PC-3 (cell line): ENCODE measurements at places on chromosomes 11 and 22. TPM values are rescaled to one million over a fixed set of nuclear protein-coding genes. Genes with fewer than 3 reads are reported as not detected.
A peak's percentile ranks its signal among the peaks of the same experiment; 100 is the strongest.

DNA sequence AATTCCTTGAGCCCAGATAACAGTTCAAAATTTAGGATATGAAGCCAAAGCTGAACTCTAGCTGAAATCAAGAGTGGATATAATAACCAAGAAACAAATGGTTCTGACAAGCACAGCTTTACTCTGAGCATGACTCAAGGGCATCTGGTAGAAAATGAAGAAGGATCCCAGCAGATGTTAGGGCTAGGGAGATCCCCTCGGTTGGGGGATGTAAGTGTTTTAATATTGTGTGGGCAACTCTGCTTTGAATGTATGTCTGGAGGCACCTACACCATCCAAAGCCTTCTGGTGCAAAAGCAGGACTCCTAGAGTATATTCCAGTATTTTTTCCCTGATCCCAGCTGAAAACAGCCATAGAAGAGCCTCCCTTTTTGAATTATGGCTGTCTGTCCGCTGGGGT lies 61.7 kb downstream of the FLI1 start:
- 0 out of 2 replicates have a peak, but pooled peaks cover 7% of the 10 kb centered on the region for H3K27me3 ChIP-seq
- H3K4me3 ChIP-seq: no peak overlapping the region

DNA sequence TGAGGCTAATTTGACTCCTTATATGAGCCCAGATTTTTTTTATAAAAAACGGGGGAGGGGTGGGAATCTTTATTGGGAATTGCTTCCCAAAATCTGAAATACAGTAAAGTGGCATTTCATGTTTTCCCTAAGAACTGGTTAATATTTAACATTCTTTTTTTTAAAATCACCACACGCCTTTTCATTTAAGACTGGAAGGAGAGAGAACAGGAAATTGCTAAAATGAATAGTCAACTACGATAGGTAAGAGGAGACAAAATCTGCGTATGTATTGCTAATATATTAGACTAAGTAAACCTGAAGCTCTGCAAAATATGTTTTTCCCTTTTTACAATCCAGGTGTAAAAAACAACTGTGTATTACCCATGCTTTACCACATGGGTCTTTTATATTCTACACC lies 57.0 kb downstream of the SOX6 start:
- no peaks in the 10 kb centered on the region for H3K36me3 ChIP-seq
- H3K4me1 ChIP-seq: no peaks in the 10 kb centered on the region
- no peak overlapping the region for H3K27ac ChIP-seq
- DNase-seq: no peak
- no peak overlapping the region for H3K4me3 ChIP-seq

DNA sequence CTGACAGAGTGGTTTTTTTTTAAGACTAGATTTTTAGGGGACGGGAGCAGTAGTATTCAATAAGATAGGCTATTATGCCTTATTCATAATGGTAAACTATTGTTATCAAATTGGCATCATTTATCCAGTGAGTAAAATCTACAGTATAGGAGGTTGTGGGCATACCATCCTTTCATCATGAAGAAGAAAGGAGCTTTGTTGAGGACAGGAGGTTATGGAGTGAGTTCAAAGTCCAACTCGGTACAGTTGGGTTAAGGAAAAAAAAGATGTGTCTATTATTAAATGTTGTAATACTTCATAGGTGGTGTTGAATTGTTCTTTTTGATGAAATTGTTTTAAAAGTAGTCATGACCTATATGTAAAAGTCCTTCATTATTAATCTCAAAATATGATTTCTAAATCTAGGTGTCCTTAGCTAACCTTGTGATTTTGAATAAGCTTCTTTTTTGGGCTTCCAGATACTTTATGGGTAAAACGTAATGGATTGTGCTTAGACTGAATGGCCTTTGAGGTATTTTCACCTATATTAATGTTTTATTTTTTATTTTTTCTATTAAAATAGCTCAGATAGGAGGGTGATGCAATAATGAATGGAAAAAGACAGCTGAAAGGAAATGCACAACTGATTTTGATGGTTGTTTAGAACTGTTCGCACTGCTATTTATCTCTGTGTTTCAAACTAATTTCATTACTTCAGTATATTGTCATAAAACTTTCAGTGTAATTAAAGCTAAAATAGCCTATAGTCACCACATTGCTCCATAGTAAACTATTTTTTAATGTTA lies 15.3 kb upstream of the CNTF start:
- no peak for DNase-seq
- H3K4me3 ChIP-seq: no peak overlapping the region
- H3K4me1 ChIP-seq: peaks cover 11% of the 10 kb centered on the region
- no peaks in the 10 kb centered on the region for H3K27me3 ChIP-seq

- no peaks in the 10 kb centered on the region for H3K27me3 ChIP-seq
- no peak for DNase-seq
- no peaks in the 10 kb centered on the region for H3K36me3 ChIP-seq
- no peak overlapping the region for H3K4me3 ChIP-seq
Measured at GRCh38 chr11:44581246-44581645, 15.8 kb downstream of the CD82 start.

GRCh38 chr11:66238786-66239413 lies 29.5 kb upstream of the RAB1B start:
- no peaks in the 10 kb centered on the region for H3K4me1 ChIP-seq
- no peaks in the 10 kb centered on the region for H3K27me3 ChIP-seq
- no peak overlapping the region for H3K4me3 ChIP-seq

- H3K4me1 ChIP-seq: peaks cover 9% of the 10 kb centered on the region; the same call in 1 of the 2 replicates
- peak; percentile 51 for DNase-seq
- no peak overlapping the region for H3K27ac ChIP-seq
- no peaks in the 10 kb centered on the region for H3K27me3 ChIP-seq
- no peaks in the 10 kb centered on the region for H3K36me3 ChIP-seq
- no peak overlapping the region for H3K4me3 ChIP-seq
Measured at GRCh38 chr22:19085233-19085718, 36.9 kb downstream of the DGCR2 start.

DNA sequence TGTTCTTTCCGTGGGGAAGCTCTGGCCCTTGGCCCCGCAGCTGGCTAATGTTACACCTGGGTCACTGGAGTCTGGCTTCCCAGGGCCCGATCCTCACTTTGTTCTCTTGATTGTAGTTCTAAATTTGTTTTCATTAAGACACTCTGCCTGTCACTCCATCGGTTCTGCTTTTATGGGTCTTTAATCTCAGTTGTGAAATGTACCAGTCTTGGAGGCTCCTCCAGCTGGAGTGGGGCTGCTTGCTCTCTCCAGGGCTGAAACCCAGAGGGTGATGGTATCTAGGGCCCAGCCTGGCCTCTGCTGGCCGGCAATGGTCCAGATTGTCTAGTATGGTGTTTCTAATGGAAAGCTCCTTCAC lies 352.9 kb downstream of the TENM4 start:
- H3K27me3 ChIP-seq: no peaks in the 10 kb centered on the region
- H3K36me3 ChIP-seq: no peaks in the 10 kb centered on the region
- DNase-seq: no peak
- H3K4me3 ChIP-seq: no peak overlapping the region

- H3K4me1 ChIP-seq: no peaks in the 10 kb centered on the region; the same call in 1 of the 2 replicates
- no peak overlapping the region for H3K4me3 ChIP-seq
- no peak overlapping the region for H3K27ac ChIP-seq
- no peak for DNase-seq
- H3K27me3 ChIP-seq: no peaks in the 10 kb centered on the region
- H3K36me3 ChIP-seq: no peaks in the 10 kb centered on the region
Measured at GRCh38 chr11:14140991-14141390, 178.5 kb downstream of the SPON1 start.

DNA sequence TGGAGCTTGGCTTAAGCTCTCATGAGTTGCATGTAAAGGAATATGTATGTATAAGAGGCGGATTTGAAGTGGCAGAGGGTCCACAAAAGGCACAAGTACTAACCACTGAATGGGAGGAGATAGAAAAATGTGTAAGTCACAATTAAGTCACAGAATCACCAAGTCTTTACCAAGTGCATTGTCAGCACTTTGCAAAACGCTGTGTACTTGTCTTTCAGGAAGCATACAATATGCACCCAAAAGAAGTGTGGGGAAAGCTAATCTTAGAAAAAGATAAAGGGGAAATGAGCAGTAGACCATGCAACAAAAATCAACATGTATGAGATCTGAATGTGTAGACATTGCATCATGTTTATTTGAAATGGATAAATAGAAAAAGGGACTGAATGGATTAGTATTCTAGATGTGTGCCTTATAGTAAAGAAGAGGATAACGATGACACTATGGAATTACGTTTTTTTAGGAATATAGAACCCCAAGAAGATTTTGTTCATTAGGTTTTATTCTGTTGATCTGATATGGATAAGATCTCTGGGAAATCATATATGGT lies 4.5 kb downstream of the CNTF start:
- H3K4me1 ChIP-seq: peaks cover 35% of the 10 kb centered on the region
- no peaks in the 10 kb centered on the region for H3K27me3 ChIP-seq
- DNase-seq: no peak
- H3K36me3 ChIP-seq: peaks cover 32% of the 10 kb centered on the region
- no peak overlapping the region for H3K4me3 ChIP-seq

GRCh38 chr11:71114124-71114851 lies 138.1 kb downstream of the SHANK2 start:
- peaks cover 8% of the 10 kb centered on the region; the same call in 1 of the 2 replicates for H3K36me3 ChIP-seq
- H3K27ac ChIP-seq: no peak overlapping the region
- 0 out of 2 replicates have a peak, but pooled peaks cover 7% of the 10 kb centered on the region for H3K4me1 ChIP-seq
- DNase-seq: no peak

GRCh38 chr22:26554956-26555355 lies 35.0 kb downstream of the TPST2 start:
- no peaks in the 10 kb centered on the region for H3K36me3 ChIP-seq
- H3K4me1 ChIP-seq: no peaks in the 10 kb centered on the region
- no peak for DNase-seq
- H3K27me3 ChIP-seq: no peaks in the 10 kb centered on the region
- no peak overlapping the region for H3K27ac ChIP-seq

GRCh38 chr22:37972527-37972926 lies 11.8 kb downstream of the SOX10 start:
- no peak overlapping the region for H3K27ac ChIP-seq
- no peaks in the 10 kb centered on the region for H3K27me3 ChIP-seq
- no peak for DNase-seq
- no peaks in the 10 kb centered on the region for H3K4me1 ChIP-seq

GRCh38 chr22:32106930-32107329 lies 52.2 kb downstream of the C22orf42 start:
- no peaks in the 10 kb centered on the region for H3K36me3 ChIP-seq
- no peaks in the 10 kb centered on the region for H3K4me1 ChIP-seq

GRCh38 chr22:38943882-38944281 lies 13.5 kb upstream of the APOBEC3A start:
- H3K4me1 ChIP-seq: no peaks in the 10 kb centered on the region
- H3K36me3 ChIP-seq: no peaks in the 10 kb centered on the region
- no peak for DNase-seq
- H3K27ac ChIP-seq: no peak overlapping the region

DNA sequence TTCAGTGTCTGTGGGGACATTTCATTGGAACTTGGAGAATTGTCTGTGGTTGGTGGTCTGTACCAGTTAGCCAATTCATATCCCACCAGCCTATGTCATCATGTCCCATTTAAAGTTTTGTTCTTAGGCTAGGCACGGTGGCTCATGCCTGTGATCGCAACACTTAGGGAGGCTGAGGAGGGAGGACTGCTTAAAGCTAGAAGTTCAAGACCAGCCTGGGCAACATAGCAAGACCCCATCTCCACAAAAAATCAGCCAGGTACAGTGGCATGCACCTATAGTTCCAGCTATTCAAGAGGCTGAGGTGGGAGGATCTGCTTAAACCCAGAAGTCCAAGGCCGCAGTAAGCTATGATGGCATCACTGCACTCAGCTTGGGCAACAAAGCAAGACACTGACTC lies 55.6 kb upstream of the CCND1 start:
- H3K27ac ChIP-seq: no peak overlapping the region
- H3K4me1 ChIP-seq: peaks cover 18% of the 10 kb centered on the region
- H3K4me3 ChIP-seq: no peak overlapping the region

DNA sequence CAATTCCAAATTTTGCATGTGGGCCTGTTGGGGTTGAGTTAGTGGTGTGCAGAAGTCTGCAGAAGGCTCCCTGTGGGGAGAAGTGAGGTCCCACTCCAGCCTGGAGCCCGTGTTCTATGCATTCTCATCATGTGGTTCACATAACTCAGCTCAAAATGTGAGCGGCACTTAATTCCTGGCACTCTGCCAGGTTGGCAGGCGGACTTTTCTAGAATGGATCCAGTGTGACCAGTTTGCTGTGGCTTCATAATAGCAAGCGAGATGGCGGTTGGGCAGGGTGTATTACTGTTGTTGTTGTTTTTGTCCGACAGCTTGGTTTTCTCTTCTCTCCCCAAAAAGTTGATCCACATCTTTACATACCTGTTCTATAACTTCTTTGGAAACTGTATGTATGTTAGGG lies 146.8 kb upstream of the TTC12 start:
- no peak overlapping the region for H3K27ac ChIP-seq
- H3K27me3 ChIP-seq: peaks cover 61% of the 10 kb centered on the region
- no peak overlapping the region for H3K4me3 ChIP-seq
- no peaks in the 10 kb centered on the region for H3K4me1 ChIP-seq

GRCh38 chr22:44917372-44918165 lies 92.2 kb downstream of the PHF21B start:
- no peaks in the 10 kb centered on the region for H3K36me3 ChIP-seq
- peaks cover 11% of the 10 kb centered on the region; the same call in 1 of the 2 replicates for H3K27me3 ChIP-seq
- H3K4me1 ChIP-seq: no peaks in the 10 kb centered on the region
- no peak overlapping the region for H3K27ac ChIP-seq
- no peak overlapping the region for H3K4me3 ChIP-seq

GRCh38 chr11:74418509-74418895 lies 20.3 kb upstream of the PGM2L1 start:
- no peaks in the 10 kb centered on the region for H3K36me3 ChIP-seq
- peak; percentile 93 for DNase-seq
- peak overlapping the region; percentile 90 for H3K27ac ChIP-seq
- H3K4me3 ChIP-seq: peak overlapping the region; percentile 19; the same call in 1 of the 2 replicates
- peaks cover 37% of the 10 kb centered on the region for H3K4me1 ChIP-seq
- no peaks in the 10 kb centered on the region for H3K27me3 ChIP-seq

DNA sequence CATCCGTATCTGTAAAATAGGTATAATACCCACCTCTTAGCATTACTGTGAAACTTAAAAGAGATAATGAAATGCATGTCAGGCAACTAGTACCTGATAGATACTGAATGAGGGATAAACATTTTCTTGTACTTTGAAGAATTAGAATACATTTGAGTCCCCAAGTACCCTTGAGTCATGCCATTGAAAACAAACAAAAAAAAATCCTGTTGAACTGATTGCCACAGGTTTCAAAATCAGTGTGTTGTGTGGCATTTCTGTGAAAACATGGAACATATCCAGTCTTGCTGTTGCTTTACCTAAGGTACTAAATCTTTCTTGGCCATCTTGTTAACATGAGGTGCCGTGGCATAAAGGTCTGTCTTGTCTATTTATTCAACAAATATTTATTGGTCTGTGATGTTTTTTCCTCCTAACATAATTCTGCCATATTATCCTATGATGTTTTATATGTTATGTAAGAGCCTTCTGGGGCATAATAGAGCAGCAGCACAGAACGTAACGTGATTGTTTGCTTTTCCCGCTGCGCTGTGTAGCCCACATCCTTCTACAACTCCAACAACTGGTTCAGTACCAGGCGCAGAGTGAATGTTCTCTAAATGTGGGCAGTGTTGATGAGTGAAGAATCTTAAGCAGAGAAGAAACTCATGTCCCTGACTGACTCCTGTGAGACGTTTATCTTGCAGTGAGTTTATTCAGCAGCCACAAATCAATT lies 79.3 kb upstream of the RAB1B start:
- no peaks in the 10 kb centered on the region for H3K27me3 ChIP-seq
- no peak overlapping the region for H3K4me3 ChIP-seq
- peaks cover 29% of the 10 kb centered on the region for H3K4me1 ChIP-seq
- peak overlapping the region; percentile 22 for H3K27ac ChIP-seq
- peak; percentile 50 for DNase-seq
- H3K36me3 ChIP-seq: no peaks in the 10 kb centered on the region

- DNase-seq: no peak
- no peaks in the 10 kb centered on the region for H3K36me3 ChIP-seq
- H3K27ac ChIP-seq: no peak overlapping the region
Measured at GRCh38 chr22:22043296-22044078, 60.9 kb upstream of the TOP3B start.

The MFRP gene
- not detected in 2 replicates for total RNA-seq

The OR52H1 gene
- not detected in 2 replicates for total RNA-seq

The ACAD8 gene
- 17.6 and 22.6 TPM in 2 replicates for total RNA-seq

The POU2AF3 gene
- 0.63 TPM in 1 of 2 replicates, not detected in the other for total RNA-seq

The LRRC10B gene
- total RNA-seq: 0.55 TPM in 1 of 2 replicates, not detected in the other

The SLC22A12 gene
- not detected in 2 replicates for total RNA-seq

The SYT13 gene
- not detected in 2 replicates for total RNA-seq
